ENCODE measurements at places on chromosomes 6 and 20. TPM values are rescaled to one million over a fixed set of nuclear protein-coding genes. Genes with fewer than 3 reads are reported as not detected.

- no peaks in the 10 kb centered on the region for H3K36me3 ChIP-seq
- H3K27me3 ChIP-seq: no peaks in the 10 kb centered on the region
- no peak for DNase-seq
- H3K4me1 ChIP-seq: no peaks in the 10 kb centered on the region
- no peak overlapping the region for H3K27ac ChIP-seq
- H3K4me3 ChIP-seq: no peak overlapping the region
Observed at GRCh38 chr6:15096894-15097837, 148.7 kb upstream of the JARID2 start.

DNA sequence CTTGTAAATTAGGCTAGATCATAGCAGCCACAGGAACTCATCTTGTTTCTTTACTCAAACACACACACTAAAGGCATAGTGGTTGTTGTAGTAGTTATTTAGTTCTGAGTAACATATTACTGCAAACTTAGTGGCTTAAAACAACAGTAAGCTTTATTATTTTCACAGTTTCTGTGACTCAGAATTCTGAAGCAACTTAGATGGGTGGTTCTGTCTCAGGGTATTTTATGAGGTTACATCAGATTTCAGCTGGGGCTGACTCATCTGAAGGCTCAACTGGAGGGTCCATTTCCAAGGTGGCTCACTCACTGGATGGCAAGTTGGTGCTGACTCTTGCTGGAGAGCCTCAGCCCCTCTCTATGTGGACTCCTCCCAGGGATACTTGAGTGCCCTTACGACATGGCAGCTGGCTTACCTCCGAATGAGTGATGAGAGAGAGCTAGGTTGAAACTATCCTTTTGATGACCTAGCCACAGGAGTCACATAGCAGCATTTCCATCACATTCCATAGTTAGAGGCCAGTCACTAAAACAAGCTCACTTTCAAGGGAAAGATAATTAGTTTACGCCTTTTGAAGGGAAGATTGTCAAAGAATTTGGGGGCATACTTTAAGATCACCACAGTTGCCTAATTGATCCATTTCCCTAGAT is 136.5 kb upstream of the PRND start:
- DNase-seq: no peak
- no peaks in the 10 kb centered on the region for H3K36me3 ChIP-seq
- no peaks in the 10 kb centered on the region for H3K4me1 ChIP-seq
- H3K27me3 ChIP-seq: no peaks in the 10 kb centered on the region
- H3K4me3 ChIP-seq: no peak overlapping the region

GRCh38 chr6:150617062-150617461 is 17.4 kb downstream of the PLEKHG1 start:
- H3K27ac ChIP-seq: no peak overlapping the region
- no peaks in the 10 kb centered on the region for H3K27me3 ChIP-seq
- H3K4me3 ChIP-seq: no peak overlapping the region
- 0 out of 2 replicates have a peak, but pooled peaks cover 2% of the 10 kb centered on the region for H3K4me1 ChIP-seq
- no peaks in the 10 kb centered on the region for H3K36me3 ChIP-seq

PNISR gene
- 29.2 TPM for total RNA-seq

- H3K4me1 ChIP-seq: no peaks in the 10 kb centered on the region
- no peaks in the 10 kb centered on the region for H3K36me3 ChIP-seq
- no peaks in the 10 kb centered on the region for H3K27me3 ChIP-seq
- DNase-seq: no peak
- H3K27ac ChIP-seq: no peak overlapping the region
Observed at GRCh38 chr6:82775981-82776380, 289.7 kb downstream of the UBE3D start.

GRCh38 chr6:116217069-116217468 is 36.8 kb downstream of the TSPYL4 start:
- no peak for DNase-seq
- H3K4me3 ChIP-seq: no peak overlapping the region
- no peaks in the 10 kb centered on the region for H3K36me3 ChIP-seq
- H3K4me1 ChIP-seq: peaks cover 5% of the 10 kb centered on the region
- H3K27ac ChIP-seq: no peak overlapping the region

- no peak overlapping the region for H3K27ac ChIP-seq
- H3K27me3 ChIP-seq: no peaks in the 10 kb centered on the region
Observed at GRCh38 chr6:5333658-5334057, 72.3 kb downstream of the FARS2 start.

POPDC3 gene
- total RNA-seq: 41.7 TPM

- H3K4me3 ChIP-seq: no peak overlapping the region
- DNase-seq: no peak
- H3K4me1 ChIP-seq: peaks cover 45% of the 10 kb centered on the region
Observed at GRCh38 chr20:22382742-22383141, 201.6 kb downstream of the FOXA2 start.

- no peaks in the 10 kb centered on the region for H3K36me3 ChIP-seq
- no peak overlapping the region for H3K27ac ChIP-seq
- H3K4me3 ChIP-seq: peak overlapping the region; percentile 41
- no peak for DNase-seq
- H3K4me1 ChIP-seq: peaks cover 14% of the 10 kb centered on the region
- no peaks in the 10 kb centered on the region for H3K27me3 ChIP-seq
Observed at GRCh38 chr6:26552640-26553188, 14.5 kb downstream of the HMGN4 start.

- H3K27ac ChIP-seq: peak overlapping the region; percentile 51
- H3K4me3 ChIP-seq: no peak overlapping the region
- H3K27me3 ChIP-seq: no peaks in the 10 kb centered on the region
Observed at GRCh38 chr6:17269840-17270239, 11.3 kb upstream of the RBM24 start.

- no peaks in the 10 kb centered on the region for H3K36me3 ChIP-seq
- H3K27ac ChIP-seq: no peak overlapping the region
- DNase-seq: no peak
- H3K4me1 ChIP-seq: no peaks in the 10 kb centered on the region
- H3K4me3 ChIP-seq: no peak overlapping the region
- no peaks in the 10 kb centered on the region for H3K27me3 ChIP-seq
Observed at GRCh38 chr6:16267428-16268263, 29.3 kb downstream of the GMPR start.

GRCh38 chr6:85756982-85757381 is 114.3 kb upstream of the SYNCRIP start:
- H3K27me3 ChIP-seq: no peaks in the 10 kb centered on the region
- no peaks in the 10 kb centered on the region for H3K4me1 ChIP-seq
- no peak overlapping the region for H3K27ac ChIP-seq
- no peak overlapping the region for H3K4me3 ChIP-seq
- no peak for DNase-seq

CST1 gene
- total RNA-seq: not detected

DNA sequence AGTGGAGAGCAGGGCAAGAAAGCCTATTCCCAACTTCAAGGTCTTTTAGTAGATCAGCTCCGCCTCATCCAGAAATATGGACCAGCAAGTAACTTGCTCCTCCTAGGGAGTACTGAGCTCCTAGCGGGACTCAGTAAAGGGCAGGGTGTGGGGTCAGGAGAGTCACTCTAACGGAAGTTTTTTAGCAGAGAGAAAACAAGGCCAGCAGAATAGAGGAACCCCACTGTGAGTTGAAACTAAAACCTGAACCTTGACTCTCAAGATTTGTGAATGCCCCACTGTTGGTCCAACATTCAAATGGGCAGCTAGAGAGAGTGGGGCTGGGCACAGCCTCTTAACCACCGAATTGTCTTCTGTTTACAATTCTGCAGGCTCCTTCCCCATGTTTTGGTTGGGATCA is 244.8 kb downstream of the FARS2 start:
- no peak overlapping the region for H3K4me3 ChIP-seq
- no peaks in the 10 kb centered on the region for H3K27me3 ChIP-seq
- no peaks in the 10 kb centered on the region for H3K4me1 ChIP-seq
- no peak overlapping the region for H3K27ac ChIP-seq
- DNase-seq: no peak

Data from SJSA1 (cell line).